ENCODE measurements at places on chromosomes 13 and 19.

GRCh38 chr13:95801825-95802224 is 124.9 kb downstream of the DNAJC3 start:
- DNase-seq: no peak

DNA sequence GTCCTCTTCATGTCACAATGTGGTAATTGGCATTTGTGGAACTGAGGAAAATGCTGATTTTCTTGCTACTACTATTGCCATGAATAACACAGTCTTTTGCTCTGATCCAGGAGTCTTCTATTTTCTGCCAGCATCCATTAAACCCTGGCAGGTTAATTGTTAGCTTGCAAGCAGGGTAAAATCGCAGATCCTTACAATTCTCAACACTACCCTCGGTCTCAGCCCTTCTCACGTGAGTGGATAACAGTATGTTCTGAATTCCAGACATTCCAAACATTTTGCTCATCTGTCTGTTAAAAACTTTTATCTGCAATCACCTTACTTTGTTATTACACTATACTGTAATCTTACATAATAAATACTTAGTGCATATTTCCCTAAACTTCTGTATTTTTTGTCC is 251.3 kb upstream of the ATXN8OS start:
- no peak for DNase-seq

DNA sequence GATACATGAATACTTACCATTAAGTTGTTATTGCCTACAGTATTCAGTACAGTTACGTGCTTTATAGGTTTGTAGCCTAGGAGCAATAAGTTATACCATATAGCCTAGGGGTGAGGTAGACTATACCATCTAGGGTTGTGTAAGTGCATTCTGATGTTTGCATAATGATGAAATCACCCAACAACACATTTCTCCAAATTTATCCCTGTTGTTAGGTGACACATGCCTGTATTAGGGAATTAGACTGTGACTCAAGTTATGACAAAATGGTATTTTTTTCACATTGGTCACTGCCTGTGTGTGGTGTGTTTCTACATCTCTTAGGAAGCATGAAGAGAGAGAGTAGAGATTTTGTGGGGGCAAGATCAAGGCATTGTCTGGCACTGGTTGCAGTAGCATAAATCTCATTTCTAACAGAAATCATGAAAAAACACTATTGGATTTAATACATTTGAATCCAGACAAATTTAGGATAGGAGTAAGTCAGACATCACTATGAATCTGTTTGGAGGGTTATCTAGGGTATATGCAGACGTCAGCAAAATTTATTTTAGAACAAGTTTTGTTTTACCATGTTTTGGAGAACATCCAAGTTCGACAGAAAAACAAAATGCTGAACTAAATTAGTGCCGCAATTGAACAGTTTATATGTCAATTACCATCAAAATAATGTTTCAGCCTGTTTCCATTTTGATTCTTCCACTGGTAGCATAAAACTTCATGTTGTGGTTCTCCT is 332.1 kb downstream of the LMO7 start:
- no peak for DNase-seq

DNA sequence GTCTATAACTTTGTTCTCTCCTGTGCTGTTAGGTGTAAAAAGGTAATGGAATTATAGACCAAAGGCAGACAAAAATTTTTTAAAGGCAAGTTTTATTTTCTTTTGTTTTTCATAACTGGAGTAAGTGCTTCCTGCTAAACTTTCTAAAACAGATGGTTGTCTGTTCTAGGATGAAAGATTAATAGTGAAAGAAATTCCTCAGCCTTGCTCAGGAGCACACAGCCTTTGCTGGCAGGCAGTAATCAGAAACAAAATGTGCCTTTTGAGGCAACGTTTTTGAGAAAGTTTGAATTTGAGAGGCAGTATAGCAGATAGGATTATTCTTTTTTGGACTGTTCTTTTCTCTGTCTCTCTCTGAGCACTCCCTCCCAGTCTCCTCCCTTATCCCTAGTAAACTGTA is 2749.5 kb downstream of the PCDH9 start:
- DNase-seq: no peak

DNA sequence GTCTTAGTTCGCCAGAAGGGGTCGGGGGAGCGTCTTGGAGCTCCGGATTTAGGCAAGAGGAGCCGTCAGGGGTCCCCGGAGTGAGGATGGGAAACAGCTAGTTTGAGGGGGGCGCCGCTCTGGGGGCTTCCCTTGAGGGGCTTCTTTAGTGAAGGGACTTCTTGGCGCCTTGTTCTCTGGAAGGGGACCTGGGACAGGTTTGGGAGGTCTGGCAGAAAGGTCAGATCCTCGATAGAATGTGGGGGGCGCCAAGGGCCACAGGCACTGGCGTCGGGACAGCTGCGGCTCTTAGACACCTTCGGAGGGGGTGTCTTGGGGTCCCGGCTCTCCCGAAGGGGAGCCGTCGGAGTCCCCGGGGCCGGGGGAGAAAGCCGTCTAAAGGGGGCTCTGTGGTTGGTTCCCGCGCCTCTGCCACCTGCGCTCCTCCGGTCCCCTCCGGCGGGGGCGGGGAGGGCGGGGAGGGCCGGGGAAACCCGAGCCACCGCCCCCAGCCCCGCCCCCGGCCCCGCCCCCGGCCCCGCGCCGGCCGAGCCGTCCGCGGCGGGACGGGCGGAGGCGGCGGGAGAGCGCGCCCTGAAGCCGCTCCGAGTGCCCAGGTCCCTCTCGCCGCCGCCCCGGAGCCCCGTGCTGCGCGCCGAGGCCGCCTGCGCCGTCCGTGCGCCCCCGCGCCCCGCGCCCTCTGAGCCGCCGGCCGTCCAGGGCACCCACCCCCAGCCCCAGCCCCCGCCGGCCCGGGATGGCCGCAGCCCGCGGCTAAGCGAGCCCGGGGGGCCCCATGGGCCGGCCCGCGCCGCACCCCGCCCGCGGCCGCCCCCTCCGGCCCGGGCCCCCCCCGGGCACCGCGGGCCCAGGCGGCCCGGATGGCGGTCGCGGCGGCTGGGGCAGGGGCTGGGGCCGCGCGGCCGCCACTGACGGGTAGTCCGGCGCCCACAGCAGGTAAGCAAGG is at the start of gene NRTN:
NRTN (plus strand) TSS at position 552 of the 946 bp plus-strand sequence. CDS start 19,099 bp downstream, outside the sequence.
- DNase-seq: peak; percentile 35

DNA sequence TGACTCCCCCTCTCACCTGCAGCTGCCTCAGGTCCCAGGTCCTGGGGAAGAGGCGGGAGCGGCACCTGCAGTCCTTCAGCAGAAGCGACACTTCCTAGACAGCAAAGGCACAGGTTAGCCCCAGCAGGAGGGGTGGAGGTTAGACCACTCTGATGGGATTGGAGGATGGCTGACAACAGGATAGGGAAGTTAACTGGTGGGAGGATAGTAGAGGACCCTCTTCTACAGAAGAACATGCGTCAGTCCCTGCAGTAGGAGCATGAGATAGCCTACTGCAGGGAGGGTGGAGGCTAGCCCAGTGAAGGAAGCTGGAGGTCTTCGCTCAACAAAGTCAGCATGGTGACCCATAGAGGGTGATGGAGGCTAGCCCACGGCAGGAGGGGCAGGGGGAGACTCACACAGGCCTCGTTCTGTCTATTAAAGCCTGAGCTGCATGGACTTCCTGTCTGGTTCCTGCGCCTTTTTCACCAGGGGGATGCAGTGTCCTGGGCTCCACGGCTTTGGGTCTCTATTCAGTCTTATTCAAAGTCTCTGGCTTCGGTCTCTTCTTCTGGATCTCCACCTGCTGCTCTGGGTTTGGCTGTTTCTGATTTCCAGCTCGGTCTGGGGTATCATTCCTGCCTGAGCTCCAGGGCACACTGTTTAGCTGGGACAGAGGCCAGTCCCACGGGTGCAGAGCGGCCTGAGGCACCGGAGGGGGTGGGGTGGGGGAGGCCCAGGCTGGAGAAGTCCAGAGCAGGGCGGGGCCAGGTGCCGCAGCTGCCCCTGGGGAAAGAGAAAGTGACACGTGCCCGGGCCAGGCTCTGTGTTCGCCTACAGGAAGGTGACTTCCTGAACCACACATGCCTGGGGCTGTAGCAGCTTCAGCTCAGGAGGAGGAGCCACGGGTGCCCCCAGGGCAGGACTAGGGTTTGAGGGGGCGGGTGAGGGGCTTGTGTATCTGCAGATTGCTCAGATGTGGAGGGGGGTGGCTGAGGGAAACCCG is 7.3 kb downstream of the IFNL3 start:
- peak; percentile 30 for DNase-seq

- DNase-seq: no peak
These were observed 53.7 kb downstream of the RAB20 start for GRCh38 chr13:110507678-110508381.

GRCh38 chr19:40282920-40283319 is 2.2 kb downstream of the AKT2 start:
- DNase-seq: no peak

Data from activated T-cell treated with anti-CD3 and anti-CD28 coated beads for 48 hours (primary cell).